Heart left ventricle (tissue), 16 donors: ENCODE measurements at places on chromosomes 1 and 21.

DNA sequence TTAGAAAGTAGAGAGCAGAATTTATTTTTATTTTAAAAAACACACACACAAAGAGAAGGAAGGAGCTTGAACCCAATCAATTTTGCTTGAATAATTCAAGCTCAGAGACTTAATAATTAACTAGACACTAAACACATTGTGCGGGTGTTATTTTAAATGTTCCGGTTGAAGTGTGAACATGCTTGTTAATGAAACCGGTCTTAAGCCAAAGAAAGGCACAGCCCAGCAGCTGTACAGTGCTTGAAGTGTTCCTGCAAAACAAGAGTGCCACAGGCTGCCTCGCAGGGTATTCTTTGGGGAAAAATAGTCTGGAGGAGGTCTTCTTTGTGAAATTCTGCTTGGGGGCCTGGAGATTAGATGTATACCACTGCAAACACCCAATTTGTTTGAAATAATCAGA, 2.2 kb upstream of the CDC42BPA start:
- DNase-seq: no peak

- peak; percentile 74 for DNase-seq
These were observed 3.6 kb downstream of the REN start for GRCh38 chr1:204162494-204163074.

- DNase-seq: no peak
These were observed 39.8 kb downstream of the HIVEP3 start for GRCh38 chr1:41878911-41879310.

- DNase-seq: no peak
These were observed 99.1 kb upstream of the ACTRT2 start for GRCh38 chr1:2921970-2922686.

GRCh38 chr1:1910033-1910465, 5.0 kb upstream of the CALML6 start:
- no peak for DNase-seq

DNA sequence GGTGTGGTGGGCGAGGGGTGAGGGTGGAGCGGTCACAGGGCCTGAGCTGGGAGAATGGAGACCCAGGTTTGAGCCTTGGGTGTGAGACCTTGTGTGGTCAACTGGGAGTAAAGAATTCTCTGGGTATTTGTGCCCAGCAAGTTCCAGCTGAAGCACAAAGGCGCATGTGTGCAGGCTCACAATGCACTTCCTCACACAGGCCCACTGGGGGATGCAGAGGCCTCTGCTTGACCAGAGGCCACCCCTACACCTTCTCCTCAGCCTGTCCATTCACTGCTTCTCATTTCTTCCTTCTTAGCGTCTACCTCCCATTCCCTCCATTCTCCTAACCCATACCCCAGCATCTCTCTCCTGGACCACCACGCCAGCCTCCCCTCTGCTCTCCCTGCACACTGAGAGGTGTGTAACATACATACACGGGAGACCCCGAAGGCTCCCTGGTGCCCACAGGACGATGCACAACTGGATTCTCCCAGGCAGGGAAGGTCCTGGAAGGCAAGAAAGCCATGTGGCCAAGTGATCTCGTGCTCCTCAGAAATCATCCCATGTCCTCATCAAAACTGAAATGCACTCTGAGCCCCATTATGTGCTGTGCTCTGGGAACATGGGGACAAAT, 12.3 kb upstream of the TTC39A start:
- no peak for DNase-seq

- peak; percentile 23 for DNase-seq
These were observed 5.0 kb downstream of the JMJD4 start for GRCh38 chr1:227729881-227730629.

GRCh38 chr1:153506831-153507413, 28.9 kb downstream of the S100A6 start:
- peak; percentile 85 for DNase-seq

- DNase-seq: no peak
These were observed 100.7 kb upstream of the TSPAN2 start for GRCh38 chr1:115189814-115190539.

GRCh38 chr1:21509351-21510112, at the start of gene ALPL:
Gene ALPL, plus strand, starts transcription at chr1:21509423. Its CDS starts 44,659 bp downstream, at chr1:21554082.
- DNase-seq: no peak
